ENCODE measurements at places on chromosomes 5 and 9.

GRCh38 chr5:86679949-86680348 lies 62.2 kb downstream of the COX7C start:
- H3K36me3 ChIP-seq = no peaks in the 10 kb centered on the region
- no peak for DNase-seq
- H3K27ac ChIP-seq = no peak overlapping the region
- no peak overlapping the region for H3K4me3 ChIP-seq

DNA sequence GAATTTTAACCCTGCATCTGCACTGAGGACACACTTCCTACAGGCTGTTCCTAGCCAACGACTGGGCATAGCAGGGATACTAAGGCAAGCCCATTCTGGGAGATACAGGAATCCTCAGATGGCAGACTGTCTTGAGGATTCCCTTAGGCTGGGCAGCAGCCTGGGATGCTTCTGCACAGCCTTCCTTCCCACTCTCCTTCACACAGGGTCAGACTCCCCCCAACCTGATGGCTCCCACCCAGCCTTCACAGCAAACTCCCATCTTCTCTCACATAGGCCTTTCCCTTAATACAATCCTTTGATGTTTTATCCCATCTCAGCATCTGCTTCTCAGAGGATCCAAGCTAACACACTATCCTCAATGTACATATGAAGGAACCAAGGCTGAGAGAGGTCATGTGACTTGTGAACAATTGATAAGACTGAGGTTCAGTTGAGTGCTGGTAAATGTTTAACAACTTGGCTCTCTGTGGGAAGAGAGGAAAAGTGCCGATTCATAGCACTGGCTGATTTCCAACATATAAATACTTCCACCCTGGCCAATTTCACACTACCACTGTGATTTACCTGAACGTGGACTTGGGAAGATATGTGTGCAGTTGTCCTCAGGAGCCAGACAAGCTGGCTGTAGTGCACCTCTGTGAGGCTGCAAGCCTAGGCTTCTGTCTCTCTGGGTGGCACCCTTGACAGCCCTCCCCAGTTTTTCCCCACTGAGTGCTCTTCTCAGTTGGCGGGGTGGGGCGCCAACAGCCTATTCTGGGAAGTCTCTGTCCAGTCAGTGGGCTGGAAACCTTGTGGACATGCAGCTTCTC lies 120.2 kb upstream of the TRIM32 start:
- peak overlapping the region; percentile 6 for H3K27ac ChIP-seq
- no peak for DNase-seq
- H3K4me3 ChIP-seq = no peak overlapping the region
- peaks cover 20% of the 10 kb centered on the region for H3K4me1 ChIP-seq

- peaks cover 9% of the 10 kb centered on the region for H3K4me1 ChIP-seq
These were observed 1.2 kb upstream of the SLC25A48 start for GRCh38 chr5:135832941-135833920.

GRCh38 chr5:80255431-80255810 lies 427 bp downstream of the SERINC5 start:
- DNase-seq = no peak
- peak overlapping the region; percentile 81 for H3K4me3 ChIP-seq
- peaks cover 23% of the 10 kb centered on the region for H3K4me1 ChIP-seq
- H3K27me3 ChIP-seq = no peaks in the 10 kb centered on the region

- DNase-seq = no peak
- H3K27ac ChIP-seq = no peak overlapping the region
- H3K36me3 ChIP-seq = no peaks in the 10 kb centered on the region
- H3K4me1 ChIP-seq = no peaks in the 10 kb centered on the region
These were observed 77.0 kb downstream of the ANKRD55 start for GRCh38 chr5:56155992-56156584.

GRCh38 chr5:150299571-150300327 lies 3.0 kb downstream of the ARSI start:
- peak overlapping the region; percentile 77 for H3K27ac ChIP-seq
- peaks cover 69% of the 10 kb centered on the region for H3K4me1 ChIP-seq
- H3K4me3 ChIP-seq = no peak overlapping the region
- H3K36me3 ChIP-seq = no peaks in the 10 kb centered on the region
- H3K27me3 ChIP-seq = no peaks in the 10 kb centered on the region

- no peak for DNase-seq
- H3K4me1 ChIP-seq = peaks cover 10% of the 10 kb centered on the region
- peaks cover 43% of the 10 kb centered on the region for H3K36me3 ChIP-seq
- peak overlapping the region; percentile 53 for H3K27ac ChIP-seq
These were observed 6.6 kb downstream of the PLK2 start for GRCh38 chr5:58453306-58453705.

- H3K4me1 ChIP-seq = no peaks in the 10 kb centered on the region
- no peak overlapping the region for H3K27ac ChIP-seq
- H3K27me3 ChIP-seq = no peaks in the 10 kb centered on the region
- H3K36me3 ChIP-seq = no peaks in the 10 kb centered on the region
- peak overlapping the region; percentile 46 for H3K4me3 ChIP-seq
These were observed 113.0 kb downstream of the GAPVD1 start for GRCh38 chr9:125374443-125375309.

DNA sequence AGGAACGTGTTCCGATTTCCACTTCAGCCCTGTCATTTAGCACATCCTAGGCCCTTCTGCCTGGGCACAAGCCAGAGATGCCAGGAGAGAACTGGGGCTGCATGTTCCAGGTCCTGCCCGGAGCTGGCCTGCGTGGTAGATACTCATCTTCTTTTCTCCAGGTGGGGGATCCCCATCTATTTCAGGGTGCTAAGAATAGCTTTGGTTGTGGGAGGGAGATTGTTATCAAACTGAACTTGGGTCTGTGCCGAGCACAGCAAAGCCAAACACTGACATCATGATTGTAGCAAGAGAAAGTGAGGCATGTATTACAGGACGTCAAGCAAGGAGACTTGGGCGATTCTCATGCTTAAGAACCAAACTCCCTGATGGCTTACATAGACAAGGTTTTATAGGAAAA lies 18.2 kb downstream of the C9orf153 start:
- no peaks in the 10 kb centered on the region for H3K27me3 ChIP-seq
- DNase-seq = no peak
- no peak overlapping the region for H3K4me3 ChIP-seq
- no peaks in the 10 kb centered on the region for H3K4me1 ChIP-seq
- H3K36me3 ChIP-seq = no peaks in the 10 kb centered on the region

- no peak for DNase-seq
- H3K36me3 ChIP-seq = no peaks in the 10 kb centered on the region
- H3K4me1 ChIP-seq = peaks cover 48% of the 10 kb centered on the region
- H3K27me3 ChIP-seq = no peaks in the 10 kb centered on the region
These were observed 68.5 kb downstream of the GHR start for GRCh38 chr5:42491699-42492098.

- no peak overlapping the region for H3K4me3 ChIP-seq
- DNase-seq = no peak
- no peak overlapping the region for H3K27ac ChIP-seq
- H3K27me3 ChIP-seq = peaks cover 11% of the 10 kb centered on the region
- H3K4me1 ChIP-seq = peaks cover 6% of the 10 kb centered on the region
- no peaks in the 10 kb centered on the region for H3K36me3 ChIP-seq
These were observed 482.9 kb downstream of the AGTPBP1 start for GRCh38 chr9:85258823-85259370.

GRCh38 chr5:151764801-151765200 lies 6.4 kb upstream of the ATOX1 start:
- H3K36me3 ChIP-seq = no peaks in the 10 kb centered on the region
- no peak overlapping the region for H3K4me3 ChIP-seq
- H3K27ac ChIP-seq = no peak overlapping the region

- H3K27me3 ChIP-seq = no peaks in the 10 kb centered on the region
- DNase-seq = no peak
- no peak overlapping the region for H3K27ac ChIP-seq
- peaks cover 26% of the 10 kb centered on the region for H3K4me1 ChIP-seq
These were observed 62.8 kb upstream of the CPEB4 start for GRCh38 chr5:173825215-173825865.

- no peak overlapping the region for H3K4me3 ChIP-seq
- no peaks in the 10 kb centered on the region for H3K27me3 ChIP-seq
- H3K36me3 ChIP-seq = peaks cover 7% of the 10 kb centered on the region
- no peak for DNase-seq
- H3K27ac ChIP-seq = no peak overlapping the region
- peaks cover 12% of the 10 kb centered on the region for H3K4me1 ChIP-seq
These were observed 240.6 kb downstream of the EFNA5 start for GRCh38 chr5:107430071-107430625.

GRCh38 chr5:173864126-173865050 lies 23.8 kb upstream of the CPEB4 start:
- no peak overlapping the region for H3K4me3 ChIP-seq
- H3K4me1 ChIP-seq = peaks cover 13% of the 10 kb centered on the region
- H3K27ac ChIP-seq = no peak overlapping the region
- H3K27me3 ChIP-seq = no peaks in the 10 kb centered on the region

DNA sequence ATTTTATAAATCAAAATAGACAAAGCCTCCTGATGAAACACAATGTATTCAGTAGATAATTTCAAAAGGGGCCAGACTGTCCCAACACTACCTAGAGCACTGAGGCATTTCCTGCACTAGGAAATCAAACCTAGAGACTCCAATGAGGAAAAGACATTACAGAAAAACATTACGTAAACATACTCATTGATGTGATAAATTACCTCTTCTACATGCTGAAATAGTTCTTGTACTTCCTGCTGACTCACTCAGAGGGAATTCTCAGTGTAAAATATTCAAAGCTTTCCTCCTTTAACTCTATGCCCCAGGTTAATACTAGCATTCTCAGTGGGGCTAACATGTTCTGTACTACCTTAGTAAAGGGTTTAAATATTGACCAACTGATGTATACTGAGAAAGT lies 178.0 kb downstream of the ESM1 start:
- no peaks in the 10 kb centered on the region for H3K27me3 ChIP-seq
- no peak overlapping the region for H3K27ac ChIP-seq
- no peak for DNase-seq
- no peaks in the 10 kb centered on the region for H3K36me3 ChIP-seq

- H3K27ac ChIP-seq = no peak overlapping the region
- no peaks in the 10 kb centered on the region for H3K4me1 ChIP-seq
- no peaks in the 10 kb centered on the region for H3K36me3 ChIP-seq
- no peak for DNase-seq
These were observed 295.7 kb downstream of the MED10 start for GRCh38 chr5:6082685-6083084.

- peaks cover 11% of the 10 kb centered on the region for H3K27me3 ChIP-seq
- no peak for DNase-seq
- H3K4me3 ChIP-seq = no peak overlapping the region
- H3K27ac ChIP-seq = no peak overlapping the region
- no peaks in the 10 kb centered on the region for H3K36me3 ChIP-seq
These were observed 141.1 kb downstream of the GCNT1 start for GRCh38 chr9:76600007-76600615.

GRCh38 chr5:5644249-5644648 lies 221.8 kb downstream of the ICE1 start:
- no peaks in the 10 kb centered on the region for H3K4me1 ChIP-seq
- no peak for DNase-seq
- H3K27me3 ChIP-seq = no peaks in the 10 kb centered on the region
- no peak overlapping the region for H3K27ac ChIP-seq
- no peaks in the 10 kb centered on the region for H3K36me3 ChIP-seq

GRCh38 chr9:73151653-73152542 lies at the start of gene ANXA1:
TSS of gene ANXA1 (plus strand) at chr9:73151865. CDS start at chr9:73158536, 6,671 bp downstream.
- H3K36me3 ChIP-seq = no peaks in the 10 kb centered on the region
- H3K4me3 ChIP-seq = peak within 1 kb of the TSS; percentile 65
- DNase-seq = no peak
- peaks cover 50% of the 10 kb centered on the region for H3K4me1 ChIP-seq

DNA sequence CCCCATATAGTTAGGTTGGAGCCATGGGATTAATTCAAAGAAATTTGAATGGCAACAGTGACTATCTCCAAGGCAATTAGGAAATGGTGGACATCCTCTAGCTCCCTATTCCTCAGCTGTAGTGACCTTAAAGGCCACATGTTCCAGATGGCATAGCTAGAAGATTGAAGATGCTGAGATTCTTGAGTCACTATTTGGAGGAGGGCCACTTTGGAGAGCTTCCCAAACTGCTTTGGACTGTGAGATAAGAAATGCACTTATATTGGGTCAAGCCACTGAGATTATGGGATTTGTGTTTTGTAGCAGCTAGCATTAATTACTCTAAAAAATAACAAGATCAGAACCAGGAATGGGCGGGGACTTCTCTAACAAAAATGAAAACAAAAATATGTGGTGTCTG lies 636.2 kb upstream of the CCNG1 start:
- no peaks in the 10 kb centered on the region for H3K27me3 ChIP-seq
- no peaks in the 10 kb centered on the region for H3K36me3 ChIP-seq
- no peaks in the 10 kb centered on the region for H3K4me1 ChIP-seq
- DNase-seq = no peak

DNA sequence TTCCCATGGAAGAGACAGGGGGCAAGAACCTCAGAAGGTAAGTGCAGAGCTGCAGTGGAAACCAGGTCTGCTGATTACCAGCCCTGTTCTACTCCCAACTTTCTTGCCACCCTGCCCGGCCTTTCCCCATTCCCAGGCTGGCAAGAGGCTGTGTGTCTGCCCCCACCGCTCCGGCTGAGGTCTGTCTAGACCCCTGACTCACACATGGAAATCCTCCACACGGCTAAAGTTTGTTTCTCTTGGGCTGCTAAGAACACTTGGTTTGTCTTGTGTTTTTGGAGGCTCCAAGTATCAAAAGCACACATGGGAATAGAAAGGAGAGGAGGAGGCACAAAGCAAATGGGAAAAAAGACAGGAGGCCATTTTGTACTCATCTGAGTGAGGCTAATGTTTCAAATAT lies 168.3 kb downstream of the GABBR2 start:
- no peak overlapping the region for H3K4me3 ChIP-seq
- no peaks in the 10 kb centered on the region for H3K27me3 ChIP-seq
- no peaks in the 10 kb centered on the region for H3K4me1 ChIP-seq
- H3K27ac ChIP-seq = no peak overlapping the region
- no peak for DNase-seq

GRCh38 chr5:125584140-125584520 lies 837.7 kb upstream of the ZNF608 start:
- H3K27me3 ChIP-seq = no peaks in the 10 kb centered on the region
- H3K27ac ChIP-seq = no peak overlapping the region
- no peak overlapping the region for H3K4me3 ChIP-seq
- DNase-seq = no peak
- H3K4me1 ChIP-seq = peaks cover 21% of the 10 kb centered on the region

GRCh38 chr9:72856972-72857623 lies 95.8 kb downstream of the ALDH1A1 start:
- no peak overlapping the region for H3K27ac ChIP-seq
- H3K27me3 ChIP-seq = no peaks in the 10 kb centered on the region
- H3K4me3 ChIP-seq = no peak overlapping the region
- H3K36me3 ChIP-seq = no peaks in the 10 kb centered on the region
